LoVo (cell line): ENCODE measurements at places on chromosomes 6 and 20.
A peak's percentile ranks its signal among the peaks of the same experiment; 100 is the strongest.

DNA sequence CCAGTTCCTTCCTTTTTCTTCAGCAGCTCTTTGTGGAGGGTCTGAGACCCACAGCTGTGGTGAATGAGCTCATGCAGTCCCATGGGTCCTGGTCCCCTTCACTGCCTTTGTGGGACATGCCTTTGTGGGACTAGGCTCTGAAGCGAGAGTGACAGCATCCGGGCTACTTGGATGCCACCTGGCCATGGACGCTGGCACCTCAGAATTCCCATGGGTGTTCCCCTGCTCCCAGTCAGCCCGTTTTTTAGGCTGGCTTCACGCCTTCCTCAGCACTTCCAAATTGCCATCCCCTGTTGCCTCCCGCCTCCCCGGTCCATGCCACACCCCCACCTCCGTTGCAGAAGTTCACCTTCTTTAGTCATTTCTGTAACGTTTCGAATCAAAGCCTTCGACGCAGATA lies 45.1 kb downstream of the RAMACL start:
- DNase-seq = no peak

- DNase-seq = no peak
Observed at GRCh38 chr6:125259354-125259736, 42.4 kb downstream of the HDDC2 start.

DNA sequence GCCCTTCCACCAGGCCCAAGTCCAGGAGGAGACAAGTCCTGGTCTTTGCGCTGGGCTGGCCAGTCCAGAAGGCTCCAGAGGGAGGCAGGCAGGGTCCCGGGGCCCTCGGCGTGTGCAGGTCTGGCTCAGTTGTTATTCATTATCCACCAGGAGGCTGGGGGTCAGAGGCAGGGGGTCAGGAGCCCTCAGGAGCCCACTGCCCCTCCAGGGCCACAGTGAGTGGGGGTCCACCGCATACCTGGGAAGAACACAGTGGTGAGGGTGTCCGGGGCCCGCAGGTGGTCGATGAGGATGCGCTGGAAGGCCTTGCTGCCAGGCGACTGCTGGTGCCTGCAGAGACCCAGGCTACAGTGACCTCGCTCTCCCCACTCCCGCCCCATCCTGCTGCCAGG lies 4.4 kb upstream of the C20orf144 start:
- no peak for DNase-seq

DNA sequence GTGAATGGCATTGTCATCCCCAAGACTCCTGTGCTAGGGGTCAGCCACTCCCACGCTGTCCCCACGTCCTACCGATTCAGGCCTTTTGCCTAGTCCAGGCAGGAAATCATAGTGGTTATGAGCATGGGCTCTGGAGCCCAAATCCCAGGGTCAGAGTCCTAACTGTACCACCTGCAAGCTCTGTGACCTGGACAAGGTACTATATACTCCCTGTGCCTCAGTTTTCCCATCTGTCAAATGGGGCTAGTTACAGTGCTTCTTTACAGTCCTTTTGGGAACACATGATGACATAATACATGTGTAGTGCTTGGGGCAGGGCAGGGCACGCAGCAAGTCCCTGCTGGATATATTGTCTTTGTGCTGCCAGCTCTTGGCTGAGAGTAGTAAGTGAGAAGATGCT lies 27.2 kb downstream of the EFCAB8 start:
- DNase-seq = no peak

- no peak for DNase-seq
Observed at GRCh38 chr6:20096536-20096935, 115.7 kb downstream of the MBOAT1 start.

GRCh38 chr6:29630315-29630714 lies 2.7 kb downstream of the GABBR1 start:
- no peak for DNase-seq

- DNase-seq = no peak
Observed at GRCh38 chr6:79145301-79145700, 67.2 kb upstream of the PHIP start.

DNA sequence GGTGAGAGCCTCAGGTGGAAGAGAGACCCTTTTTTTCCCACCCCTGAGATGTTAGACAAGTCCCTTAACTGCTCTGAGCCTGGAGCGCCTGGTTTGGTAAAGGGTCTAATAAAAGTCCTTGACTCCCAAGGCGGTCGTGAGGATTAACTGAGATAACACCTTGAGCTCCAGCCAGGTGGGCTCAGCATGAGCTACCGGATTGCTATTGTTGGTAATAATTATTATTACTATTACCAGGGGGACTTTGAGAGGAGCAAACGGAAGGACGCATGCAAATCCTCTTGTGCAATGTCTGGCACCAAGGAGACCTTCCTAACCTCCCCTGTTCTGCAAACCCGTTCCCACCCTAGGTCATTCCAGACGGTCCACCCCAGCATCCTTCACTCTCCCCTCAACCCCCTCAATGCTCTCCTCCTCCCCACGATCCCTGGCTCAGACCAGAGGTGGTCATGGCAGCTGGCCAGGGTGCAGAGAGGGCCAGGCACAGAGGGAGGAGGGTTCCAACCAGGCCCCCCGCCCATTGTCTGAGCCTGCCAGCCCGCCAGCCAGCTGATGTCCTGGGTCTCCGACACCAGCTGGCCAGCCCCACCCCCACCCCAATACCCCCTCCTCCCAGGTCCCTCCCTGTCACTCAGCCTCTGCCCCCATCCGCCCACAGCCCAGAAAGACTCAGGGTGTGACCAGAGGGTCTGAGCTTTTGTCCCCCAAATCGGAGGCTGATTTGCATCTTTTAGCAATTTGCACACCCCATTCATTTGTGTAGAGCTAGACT lies 14.3 kb upstream of the CBFA2T2 start:
- no peak for DNase-seq

GRCh38 chr6:11323666-11324452 lies 91.4 kb upstream of the NEDD9 start:
- DNase-seq = no peak

DNA sequence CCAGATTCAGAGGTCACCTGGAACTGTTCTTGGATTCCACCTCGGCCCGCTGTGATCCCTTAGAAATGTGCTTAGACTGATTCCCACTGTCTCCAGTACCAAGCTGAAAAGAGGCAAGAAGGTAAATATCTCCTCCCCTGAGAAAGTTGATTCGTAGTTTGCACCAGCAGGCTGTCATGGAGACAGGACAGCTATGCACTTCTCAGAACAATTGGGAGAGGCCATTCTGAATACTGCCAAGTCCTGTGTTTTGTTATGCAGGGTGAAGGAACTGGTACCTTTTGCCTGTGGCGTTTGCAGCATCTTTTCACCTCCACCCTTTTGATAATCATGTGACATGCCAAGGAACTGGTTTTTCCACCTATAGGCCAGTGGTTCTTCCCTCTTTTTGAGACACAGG lies 58.2 kb upstream of the RNGTT start:
- DNase-seq = no peak

DNA sequence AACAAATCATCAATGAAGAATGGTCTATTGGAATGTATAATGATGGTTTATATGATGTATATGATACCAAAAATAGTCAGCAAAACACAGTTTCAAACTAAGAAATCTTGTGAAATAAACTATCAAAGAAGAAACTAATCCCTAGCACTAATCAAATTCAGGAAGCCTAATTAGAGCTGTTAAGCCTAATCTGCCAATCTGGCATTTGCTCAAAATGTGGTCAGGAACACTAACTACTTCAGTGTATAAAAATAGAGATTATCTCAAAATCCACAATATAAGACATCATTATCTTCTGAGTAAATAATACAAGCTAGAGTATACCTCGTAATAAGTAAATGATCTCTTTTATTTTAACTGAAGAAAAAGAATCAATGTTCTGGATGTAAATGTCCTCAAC lies 12.8 kb upstream of the AKAP7 start:
- no peak for DNase-seq

GRCh38 chr20:52191916-52192718 lies 538 bp upstream of the ZFP64 start:
- peak; percentile 67 for DNase-seq

- DNase-seq = peak; percentile 86
Observed at GRCh38 chr20:2840138-2840966, at the start of the genes PCED1A and VPS16. PCED1A (minus strand) TSS chr20:2840655; CDS start chr20:2839912, 743 bp downstream. VPS16 (plus strand) TSS chr20:2840745; CDS start chr20:2840775, 30 bp downstream.

GRCh38 chr6:139165324-139165723 lies 30.4 kb downstream of the HECA start:
- DNase-seq = no peak

- no peak for DNase-seq
Observed at GRCh38 chr6:17098538-17098937, 3.3 kb upstream of the STMND1 start.

- DNase-seq = peak; percentile 20
Observed at GRCh38 chr20:43658069-43658722, 8.7 kb upstream of the MYBL2 start.

DNA sequence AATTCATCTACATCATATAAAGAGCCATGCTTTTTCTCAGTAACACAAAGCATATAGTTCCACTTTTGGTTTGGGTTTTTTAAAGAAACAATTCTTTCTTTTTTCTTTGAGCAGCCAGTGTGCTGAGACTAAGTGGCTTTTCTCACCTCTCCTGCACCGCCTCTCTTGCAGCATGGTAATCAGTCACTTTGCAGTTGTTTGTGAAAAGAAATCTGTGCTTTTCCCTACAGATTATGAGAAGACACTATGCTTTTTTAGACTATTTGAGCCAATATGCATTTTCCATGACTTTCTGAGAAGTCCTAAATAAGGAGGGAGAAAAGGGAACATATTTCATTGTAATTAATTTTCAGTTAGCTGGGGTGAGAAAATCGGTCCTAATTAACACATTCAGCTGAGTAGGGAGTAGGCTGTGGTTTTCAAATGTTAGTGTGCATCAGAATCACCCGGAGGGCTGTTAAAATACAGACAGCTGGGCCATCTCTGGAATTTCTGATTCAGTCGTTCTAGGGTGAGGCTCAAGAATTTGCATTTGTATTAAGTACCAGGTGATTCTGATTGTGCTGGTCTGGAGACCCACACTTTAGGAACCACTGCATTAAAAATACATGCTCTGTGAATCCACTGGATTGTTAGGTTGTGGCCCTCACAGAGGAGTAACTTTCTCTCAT lies 155.2 kb downstream of the TINAG start:
- no peak for DNase-seq

DNA sequence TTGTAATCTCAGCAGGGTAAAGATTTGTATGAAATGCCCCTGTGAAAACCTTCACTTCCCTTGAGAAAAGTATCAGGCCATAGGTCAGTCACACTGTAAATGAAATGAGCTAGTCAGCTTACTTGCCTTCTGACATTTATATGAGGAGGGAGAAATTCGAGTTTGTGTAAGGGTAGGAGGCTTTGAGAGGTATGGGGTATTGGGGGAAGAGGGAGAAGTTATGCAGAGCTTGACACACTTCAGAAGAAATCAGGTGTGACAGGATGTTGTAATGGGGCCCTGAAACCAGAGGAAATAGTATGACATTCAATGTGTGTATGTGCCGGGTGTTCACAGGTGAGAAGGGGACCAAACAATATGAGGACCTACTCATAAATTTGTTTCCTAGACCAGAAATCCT lies 64.2 kb upstream of the CCN6 start:
- DNase-seq = no peak

DNA sequence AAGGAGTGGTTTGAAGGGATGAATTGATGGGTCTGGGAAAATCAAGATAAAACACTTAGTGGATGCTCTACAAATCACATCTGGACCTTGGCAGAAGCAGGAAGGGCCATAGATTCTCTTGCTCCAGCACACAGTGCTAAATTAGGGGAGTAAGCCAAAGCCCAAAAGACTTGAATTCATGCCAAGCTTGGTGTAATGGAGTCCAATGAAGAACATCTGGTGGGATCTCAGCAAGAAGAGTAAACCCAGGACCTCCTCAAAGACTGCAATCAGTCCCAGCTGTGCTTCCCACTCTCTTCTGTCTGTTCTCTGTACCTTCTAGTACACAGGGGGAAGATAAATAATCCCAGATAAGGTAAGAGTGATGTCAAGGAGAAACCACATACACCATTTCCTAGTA lies 683.4 kb downstream of the RNF144B start:
- no peak for DNase-seq

DNA sequence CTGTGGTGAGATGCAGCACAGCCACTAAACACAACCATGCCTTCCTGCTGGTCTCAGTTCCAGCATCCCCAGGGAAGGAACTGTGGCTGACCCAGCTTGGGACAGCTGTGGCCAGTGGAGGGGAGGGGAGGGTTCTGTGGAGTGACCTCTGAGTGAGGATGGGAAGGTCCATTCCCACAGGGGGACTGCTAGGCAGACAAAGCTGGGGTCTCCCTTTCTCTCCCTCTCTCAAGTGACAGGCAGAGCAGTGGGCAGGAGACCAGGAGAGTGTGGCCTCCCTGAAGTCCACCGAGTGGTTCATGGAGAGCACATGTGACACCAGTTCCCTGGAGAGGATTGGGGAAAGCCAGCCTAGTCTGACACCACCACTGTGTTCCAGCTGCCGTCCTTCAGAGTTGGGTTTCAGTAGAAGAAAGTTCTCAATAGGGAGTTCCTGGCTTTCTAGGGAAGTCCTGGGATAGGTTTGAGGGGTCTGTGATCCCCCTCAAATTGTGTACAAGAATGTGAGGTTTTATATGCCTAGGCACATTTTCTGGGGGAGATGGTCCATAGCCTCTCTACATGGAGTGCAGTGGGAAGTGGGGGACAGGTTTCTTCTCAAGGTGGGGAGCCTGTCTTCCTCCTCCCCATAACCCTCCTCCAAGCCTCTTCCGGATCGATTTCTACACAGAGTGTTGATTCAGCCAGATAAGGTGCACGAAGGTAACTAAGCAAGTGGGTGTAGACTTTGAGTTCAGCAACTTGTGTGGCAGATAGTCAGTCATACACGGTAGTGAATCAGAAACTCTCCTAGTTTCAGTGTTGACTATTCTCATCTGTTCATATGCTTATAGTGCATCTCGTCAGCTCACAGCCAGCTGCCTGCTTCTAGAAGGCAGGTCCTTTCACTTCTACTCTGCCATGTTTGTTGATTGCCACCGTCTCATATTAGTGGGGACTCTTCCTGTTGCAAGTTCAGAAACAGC lies 18.9 kb downstream of the MANBAL start:
- no peak for DNase-seq

GRCh38 chr20:50017576-50018248 lies 34.9 kb downstream of the SNAI1 start:
- no peak for DNase-seq

DNA sequence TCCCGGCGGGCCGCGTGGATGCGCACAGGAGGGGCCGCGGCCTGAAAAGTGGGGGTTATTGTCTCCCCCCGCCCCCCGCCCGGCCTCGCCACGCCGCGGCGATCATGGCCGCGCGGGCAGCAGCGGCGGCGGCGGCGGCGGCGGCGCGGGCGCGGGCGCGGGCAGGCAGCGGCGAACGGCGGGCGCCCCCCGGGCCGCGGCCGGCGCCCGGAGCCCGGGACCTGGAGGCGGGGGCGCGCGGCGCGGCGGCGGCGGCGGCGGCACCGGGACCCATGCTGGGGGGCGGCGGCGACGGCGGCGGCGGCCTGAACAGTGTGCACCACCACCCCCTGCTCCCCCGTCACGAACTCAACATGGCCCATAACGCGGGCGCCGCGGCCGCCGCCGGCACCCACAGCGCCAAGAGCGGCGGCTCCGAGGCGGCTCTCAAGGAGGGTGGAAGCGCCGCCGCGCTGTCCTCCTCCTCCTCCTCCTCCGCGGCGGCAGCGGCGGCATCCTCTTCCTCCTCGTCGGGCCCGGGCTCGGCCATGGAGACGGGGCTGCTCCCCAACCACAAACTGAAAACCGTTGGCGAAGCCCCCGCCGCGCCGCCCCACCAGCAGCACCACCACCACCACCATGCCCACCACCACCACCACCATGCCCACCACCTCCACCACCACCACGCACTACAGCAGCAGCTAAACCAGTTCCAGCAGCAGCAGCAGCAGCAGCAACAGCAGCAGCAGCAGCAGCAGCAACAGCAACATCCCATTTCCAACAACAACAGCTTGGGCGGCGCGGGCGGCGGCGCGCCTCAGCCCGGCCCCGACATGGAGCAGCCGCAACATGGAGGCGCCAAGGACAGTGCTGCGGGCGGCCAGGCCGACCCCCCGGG lies 637 bp downstream of the ARID1B start:
- DNase-seq = peak; percentile 33
